Breast epithelium (tissue), 4 donors: ENCODE measurements at places on chromosomes 4 and X.

DNA sequence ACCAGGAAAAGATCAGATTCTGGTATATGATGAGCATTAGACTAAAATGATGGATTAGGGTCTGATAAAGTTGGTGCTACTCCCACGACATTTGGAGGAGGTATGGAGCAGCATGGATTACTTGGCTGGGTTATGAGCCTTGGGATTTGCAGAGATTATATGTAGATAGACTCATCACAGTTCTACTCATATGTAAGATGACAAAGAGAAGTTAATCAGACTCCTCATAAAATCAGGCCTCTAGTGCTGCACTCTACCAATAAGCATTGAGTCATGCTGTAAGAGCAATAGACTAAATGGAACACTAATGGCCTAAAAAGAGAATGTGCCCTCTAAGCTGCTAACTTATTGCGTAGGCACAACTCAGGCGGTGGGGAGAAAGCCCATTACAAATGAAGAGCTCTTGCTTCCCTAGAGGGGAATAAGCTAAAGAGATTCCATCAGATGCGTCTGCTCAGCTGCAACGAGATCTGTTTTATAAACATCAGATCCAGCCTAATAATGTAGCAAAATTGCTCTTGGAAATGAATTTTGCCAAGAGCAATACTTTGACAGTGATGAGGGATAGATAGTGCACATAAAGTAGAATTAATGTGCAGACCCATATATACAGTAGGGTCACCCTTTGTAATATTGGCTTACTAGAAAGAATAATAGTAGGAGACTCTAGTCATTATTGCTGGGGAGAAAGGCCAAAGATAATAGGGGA, 17.5 kb downstream of the LIAS start:
- no peak for DNase-seq

DNA sequence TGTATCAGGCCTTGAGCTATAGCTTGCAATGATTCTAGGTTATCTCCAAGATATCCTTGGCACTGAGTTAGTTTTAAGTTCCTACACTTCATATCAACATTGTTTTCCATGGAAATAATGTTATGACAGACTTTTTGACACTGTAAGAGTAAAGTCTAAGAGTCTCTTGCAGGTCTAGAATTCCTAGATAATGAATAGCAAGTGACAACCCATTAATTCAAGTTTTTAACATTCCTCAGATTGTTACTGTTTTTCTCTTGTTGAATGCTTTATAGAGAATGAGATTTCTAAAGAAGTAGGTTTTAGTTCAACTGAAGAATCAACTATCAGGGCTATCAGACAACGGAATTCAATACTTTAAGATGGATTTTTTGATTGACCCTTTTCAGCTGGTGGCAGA, 276.1 kb downstream of the PPP3CA start:
- no peak for DNase-seq

GRCh38 chr4:150683775-150684350, 101.9 kb downstream of the MAB21L2 start:
- no peak for DNase-seq

DNA sequence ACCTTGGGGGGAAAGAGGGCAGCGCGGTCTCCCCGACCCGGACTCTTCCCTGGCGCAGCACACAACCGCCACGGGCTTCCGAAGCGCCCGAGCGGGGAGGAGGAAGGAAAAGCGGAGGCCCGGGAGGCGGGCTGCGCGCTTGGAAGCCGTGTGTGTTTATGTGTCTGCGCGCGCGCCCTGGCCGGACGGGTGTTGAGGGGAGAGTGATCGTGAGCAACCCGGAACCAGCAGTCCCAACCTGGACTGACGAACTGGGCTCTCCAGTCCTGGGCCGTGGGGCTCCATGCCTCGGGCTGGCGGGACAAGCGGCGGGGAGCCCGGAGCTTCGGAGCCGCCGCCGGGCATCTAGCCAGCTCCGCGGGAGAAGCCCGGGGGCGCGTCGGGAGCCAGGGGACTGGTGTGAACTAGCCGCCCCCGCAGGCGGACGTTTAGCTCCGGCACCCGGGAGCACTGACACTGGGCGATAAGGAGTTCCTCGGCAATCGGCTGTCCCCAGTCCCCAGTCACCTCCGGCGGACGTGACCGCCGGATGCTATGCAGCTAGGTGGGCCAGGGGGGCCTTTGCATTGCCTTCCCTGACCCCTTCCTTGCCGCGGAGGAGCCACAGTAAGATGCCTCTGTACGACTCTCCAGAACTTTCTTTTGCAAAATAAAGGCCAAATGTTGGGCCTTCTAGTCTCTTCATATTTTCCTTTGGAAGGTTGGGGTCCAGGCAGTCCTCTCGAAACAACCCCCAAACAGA, 74.8 kb upstream of the BCOR start:
- no peak for DNase-seq

DNA sequence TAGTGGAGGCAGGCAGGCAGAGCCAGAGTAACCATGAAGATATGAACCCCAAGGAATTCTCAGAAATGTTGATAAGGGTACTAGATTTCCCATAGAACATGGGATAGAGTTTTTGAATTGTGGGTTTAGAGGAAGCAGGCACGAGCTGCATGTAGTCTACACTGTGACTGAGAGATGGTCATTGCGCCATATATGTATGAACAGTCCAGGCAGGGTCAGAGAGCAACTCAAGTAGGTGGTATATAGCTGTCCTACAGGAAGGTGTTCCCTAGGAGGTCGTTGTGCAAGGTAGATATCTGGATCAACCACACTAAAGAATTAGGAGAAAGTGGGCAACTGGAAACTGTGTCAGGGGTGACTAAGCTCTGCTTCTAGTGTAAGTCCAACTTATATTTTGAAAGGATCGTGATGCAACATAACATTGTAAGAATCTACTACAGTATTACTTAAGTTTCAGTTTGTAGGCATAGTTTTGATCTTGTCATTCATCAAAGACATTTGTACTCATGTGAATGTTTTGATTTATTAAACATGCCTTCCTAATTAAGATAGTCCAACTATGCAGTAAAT, 94.6 kb downstream of the HPGD start:
- no peak for DNase-seq

DNA sequence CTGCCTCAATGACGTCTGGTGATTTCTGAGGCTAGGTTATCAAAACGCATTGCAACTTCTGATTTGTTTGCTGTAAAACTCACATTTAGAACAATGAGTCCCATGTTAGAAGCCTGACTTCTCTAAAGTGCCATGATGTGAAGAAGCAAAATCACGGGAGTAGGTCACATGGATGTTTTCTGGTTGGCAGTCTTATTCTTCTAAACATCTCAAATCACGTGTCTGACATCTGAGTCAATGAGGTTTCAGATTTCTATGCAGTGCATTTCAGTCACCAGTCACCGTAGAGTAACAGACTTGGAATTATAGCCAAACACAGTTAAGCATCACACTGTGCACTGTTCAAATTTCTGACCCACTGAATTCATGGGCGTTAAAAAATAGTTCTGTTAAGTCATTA, 482.1 kb downstream of the TMA16 start:
- no peak for DNase-seq

- no peak for DNase-seq
These were observed 339.7 kb downstream of the DMD start for GRCh38 chrX:32871636-32872035.

DNA sequence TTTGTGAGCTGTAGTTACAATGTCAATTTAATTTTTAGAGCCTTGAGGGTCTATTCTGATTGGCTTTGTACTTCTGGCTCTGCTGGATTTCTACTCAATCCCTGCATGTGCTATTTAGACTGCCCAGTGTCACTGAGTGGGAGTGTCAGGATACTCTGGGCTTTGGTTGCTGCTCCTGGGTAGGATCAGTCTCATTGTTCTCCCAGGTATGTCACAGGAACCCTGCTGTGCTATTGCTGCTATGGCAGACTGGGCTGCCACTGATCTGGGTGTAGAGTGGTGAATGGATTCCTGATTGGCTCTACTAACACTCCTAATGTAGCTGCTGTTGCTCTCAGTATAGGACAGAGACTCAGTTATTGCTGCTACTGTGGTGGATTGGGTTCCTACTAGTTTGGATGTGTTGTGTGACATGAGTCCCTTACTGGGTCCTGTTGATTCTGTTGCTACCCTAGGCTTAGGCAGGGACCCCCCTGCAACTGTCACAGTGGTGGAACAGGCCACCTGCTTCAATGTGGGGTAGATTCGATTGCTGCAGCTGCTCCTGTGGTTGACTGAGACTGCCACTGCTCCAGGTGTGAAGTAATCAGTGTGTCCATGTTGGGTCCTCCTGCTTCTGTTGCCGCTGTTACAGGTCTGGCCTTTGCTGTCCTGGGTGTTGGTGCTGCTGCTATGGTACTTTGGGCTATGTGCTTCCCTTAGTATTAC, 707.8 kb upstream of the AMOT start:
- DNase-seq = no peak

GRCh38 chrX:137227151-137227550, 193.4 kb upstream of the GPR101 start:
- no peak for DNase-seq

- DNase-seq = no peak
These were observed 28.7 kb downstream of the LDB2 start for GRCh38 chr4:16869594-16870245.

GRCh38 chr4:165301833-165302232, 25.6 kb upstream of the MSMO1 start:
- no peak for DNase-seq

GRCh38 chr4:45668128-45668527, 455.7 kb downstream of the GABRG1 start:
- no peak for DNase-seq

DNA sequence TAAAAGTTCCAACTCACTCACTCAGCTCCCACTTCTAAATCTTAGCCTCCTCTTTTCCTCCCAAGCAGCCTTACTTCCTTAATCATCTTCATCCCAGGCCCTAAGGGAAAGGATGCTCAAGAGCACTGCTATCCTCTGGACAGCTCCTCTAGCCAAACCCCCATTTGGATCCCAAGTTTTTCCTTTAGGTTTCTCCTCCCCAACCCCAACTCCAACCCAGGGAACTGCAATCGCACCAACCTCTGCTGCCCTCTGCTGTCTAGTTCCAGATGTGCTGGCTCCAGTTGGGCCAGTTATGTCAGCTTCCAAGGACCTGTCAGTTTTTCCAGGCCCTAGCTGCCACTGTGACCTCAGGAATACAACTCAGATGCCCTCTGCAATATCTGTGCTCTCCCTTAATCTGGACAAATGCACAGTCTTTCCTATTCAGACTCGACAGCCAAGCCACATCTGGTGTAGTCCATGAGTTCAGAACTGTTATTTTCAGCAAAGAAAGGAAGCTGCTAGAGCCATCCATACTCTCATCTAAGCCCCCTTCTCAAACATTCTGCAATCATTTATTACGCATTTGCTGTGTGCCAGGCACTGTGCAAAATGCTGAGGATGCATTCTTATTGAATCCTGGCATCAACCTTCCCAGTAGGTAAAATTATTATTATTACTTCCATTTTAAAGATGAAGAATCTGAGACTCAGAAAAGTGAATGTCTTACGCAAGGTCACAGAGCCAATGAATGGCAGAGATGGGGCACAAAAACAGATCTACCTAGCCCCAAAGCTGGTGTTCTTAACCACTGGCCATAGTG, 12.3 kb upstream of the XPNPEP2 start:
- DNase-seq = peak; percentile 24

DNA sequence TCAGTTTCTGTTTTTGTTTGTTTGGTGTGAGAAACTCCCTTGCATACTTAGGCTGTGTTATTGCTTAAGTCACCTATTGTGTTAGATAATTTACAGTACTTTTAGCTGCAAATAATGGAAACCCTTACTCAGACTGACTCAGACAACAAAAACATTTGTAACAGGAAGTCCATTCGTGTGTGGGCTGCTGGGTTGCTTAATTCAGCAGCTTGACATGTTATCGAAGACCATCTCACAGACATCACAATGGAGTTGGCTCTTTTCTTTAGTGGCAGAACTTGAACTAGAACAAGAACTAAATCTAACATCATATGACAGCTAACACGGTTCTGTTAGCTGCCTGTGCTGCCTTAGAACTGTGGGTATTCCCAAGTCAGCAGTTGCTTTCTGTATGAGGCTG, 9.9 kb upstream of the GABRE start:
- DNase-seq = no peak

DNA sequence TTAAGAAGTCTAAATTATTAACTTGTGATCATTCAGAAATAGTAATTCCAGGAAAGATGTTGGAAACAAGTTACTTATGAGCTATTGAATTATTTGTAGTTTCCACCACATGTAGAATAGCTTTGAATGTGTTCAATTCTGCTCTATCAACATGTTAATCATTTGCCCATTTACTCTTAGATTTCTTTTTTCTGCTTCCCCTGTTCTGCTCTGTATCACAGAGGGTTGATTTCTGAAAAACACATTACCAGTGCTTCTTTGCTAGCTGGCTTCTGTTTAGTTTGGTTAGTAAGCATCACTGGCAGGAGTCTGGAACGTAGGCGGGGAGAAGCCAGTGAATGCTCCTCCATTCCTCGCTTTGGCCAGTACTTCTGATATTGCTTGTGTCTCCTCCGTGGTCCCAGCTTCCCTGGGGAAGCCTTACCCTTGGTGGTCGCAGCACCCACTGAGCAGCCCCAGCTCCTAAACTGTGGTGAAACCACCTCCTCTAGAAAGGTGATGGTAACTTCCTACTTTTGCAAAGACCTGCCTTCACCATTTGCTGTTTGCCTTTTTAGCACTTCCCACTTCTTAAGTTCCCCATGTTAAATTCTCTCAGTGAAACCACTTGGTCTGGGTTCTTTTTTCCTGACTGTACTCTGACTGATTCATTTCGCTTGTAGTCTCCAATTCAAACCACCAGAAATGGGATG, 40.3 kb upstream of the GALNT7 start:
- no peak for DNase-seq

DNA sequence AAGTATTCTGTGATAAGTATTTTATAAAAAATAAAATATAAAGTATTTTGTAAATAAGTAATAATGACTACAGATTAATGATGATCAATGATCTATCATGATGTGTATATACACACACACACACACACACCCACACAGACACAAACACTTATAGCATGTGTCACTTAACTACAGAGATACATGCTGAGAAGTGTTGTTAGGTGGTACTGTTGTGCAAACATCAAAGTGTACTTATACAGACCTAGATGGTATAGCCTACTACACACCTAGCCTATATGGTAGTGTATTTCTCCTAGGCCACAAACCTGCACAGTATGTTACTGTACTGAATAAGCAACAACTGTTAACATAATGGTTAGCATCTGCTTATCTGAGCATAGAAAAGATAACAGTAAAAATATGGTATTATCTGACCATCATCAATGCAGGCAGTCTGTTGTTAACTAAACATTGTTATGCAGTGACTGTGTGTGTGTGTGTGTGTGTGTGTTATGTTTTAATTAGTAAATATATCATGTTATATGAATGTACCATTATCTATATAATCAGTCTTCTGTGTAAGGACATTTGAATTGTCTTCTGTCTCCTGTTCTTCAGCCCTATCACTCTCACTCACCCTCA, 138.2 kb downstream of the CAMK2D start:
- no peak for DNase-seq
